Stimulated activated CD4-positive, alpha-beta T cell treated with anti-CD3 and anti-CD28 coated beads, Interleukin-2, amount 100 ng/mL, for 48 hours (primary cell): ENCODE measurements at places on chromosomes 11 and 22.

- DNase-seq: no peak
Measured at GRCh38 chr11:7844986-7845385, 48.2 kb upstream of the OR5P2 start.

DNA sequence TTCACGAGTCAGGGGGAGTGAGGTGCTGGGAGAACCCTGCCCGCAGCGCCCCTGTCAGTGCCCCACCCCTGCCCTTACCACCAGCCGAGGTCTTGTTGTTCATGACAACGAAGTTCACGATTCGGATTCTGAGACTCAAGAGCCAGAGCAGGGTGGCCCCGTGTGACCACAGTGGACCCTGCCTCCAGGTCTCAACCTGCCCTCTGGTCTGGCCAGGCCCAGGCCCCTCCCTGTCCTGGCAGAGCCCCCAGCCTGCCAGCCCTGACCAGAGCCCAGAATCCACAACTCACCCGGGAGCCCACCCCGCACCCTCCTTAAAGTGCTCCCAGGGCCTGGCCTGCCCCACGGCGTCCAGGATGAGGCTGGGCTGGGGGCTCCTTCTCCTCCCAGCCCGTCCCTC is 9.9 kb downstream of the ANO9 start:
- DNase-seq: no peak

- no peak for DNase-seq
Measured at GRCh38 chr11:92473736-92474135, 249.1 kb downstream of the FAT3 start.

- peak; percentile 80 for DNase-seq
Measured at GRCh38 chr22:44625981-44626687, 75.9 kb upstream of the PRR5 start.

DNA sequence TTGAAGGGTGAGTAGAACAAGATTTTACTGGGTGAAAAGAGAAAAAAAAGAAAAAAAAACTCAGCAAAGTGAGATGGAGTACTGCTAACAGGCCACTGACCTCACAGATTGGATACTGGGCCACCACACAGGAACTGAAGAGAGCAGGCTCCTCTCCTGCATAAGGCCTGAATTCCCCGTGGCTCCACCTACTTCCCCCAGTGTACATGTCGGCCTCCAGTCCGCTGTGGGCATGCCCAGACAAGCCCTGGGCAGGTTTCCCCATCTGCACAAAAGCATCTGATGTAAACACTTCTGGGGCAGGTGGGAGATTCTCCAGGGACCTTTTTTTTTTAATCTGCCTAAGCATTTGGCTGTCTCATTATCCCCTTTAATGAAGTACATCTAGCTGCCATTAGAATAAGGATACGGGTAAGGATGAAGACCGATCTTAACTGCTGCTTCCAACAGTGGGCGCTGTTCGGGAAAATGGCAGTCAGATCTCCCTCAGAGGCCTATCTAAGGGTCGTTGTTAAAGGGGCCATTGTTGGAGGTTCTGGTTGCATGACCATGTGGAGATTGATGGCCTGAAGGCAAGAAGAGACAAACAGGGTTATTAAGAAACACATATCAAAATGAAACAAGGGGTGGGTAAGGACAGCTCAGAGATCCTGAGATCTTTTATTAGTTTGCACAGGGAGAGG is 48.5 kb downstream of the MS4A13 start:
- DNase-seq: no peak

DNA sequence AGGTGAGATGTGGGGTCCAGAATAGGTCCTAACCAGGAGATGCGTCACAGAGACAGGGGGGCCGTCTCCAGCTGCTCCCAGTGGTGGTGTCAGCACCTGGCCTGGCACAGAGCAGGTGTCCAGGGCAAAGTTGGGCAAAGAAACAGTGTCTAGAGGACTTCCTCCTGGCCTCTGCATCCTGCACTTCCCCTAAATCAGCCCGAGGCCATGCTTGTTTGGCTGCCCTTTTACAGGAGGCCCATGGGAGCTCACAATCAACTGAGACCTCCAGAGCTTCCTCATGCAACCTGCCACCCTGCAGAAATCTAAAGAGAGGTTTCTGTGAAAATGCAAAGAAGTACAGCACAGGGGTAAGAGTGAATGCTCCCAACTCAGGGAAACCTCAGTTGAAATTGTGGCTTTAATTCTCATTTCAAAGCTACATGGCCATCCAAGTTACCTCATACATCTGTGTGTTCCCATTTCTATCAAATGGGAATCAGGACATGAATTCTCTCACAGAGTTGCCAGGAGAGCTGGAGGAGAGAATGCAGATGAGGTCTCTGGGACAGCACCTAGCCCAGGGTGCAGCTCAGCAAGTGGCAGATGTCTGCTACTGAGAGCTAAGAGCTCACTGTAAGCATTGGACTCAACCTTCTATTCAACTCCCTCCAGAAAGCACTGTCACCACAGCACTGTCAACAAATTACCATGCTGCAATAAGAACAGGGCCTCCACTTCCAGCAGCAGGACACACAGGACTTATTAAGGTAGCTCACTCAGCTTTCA is 32.6 kb downstream of the TCIRG1 start:
- no peak for DNase-seq

GRCh38 chr11:70501051-70501901 is 102.9 kb downstream of the CTTN start:
- no peak for DNase-seq

- DNase-seq: no peak
Measured at GRCh38 chr11:57605028-57605420, 7.5 kb downstream of the SERPING1 start.

GRCh38 chr11:126930091-126930841 is 70.3 kb downstream of the KIRREL3 start:
- DNase-seq: no peak

DNA sequence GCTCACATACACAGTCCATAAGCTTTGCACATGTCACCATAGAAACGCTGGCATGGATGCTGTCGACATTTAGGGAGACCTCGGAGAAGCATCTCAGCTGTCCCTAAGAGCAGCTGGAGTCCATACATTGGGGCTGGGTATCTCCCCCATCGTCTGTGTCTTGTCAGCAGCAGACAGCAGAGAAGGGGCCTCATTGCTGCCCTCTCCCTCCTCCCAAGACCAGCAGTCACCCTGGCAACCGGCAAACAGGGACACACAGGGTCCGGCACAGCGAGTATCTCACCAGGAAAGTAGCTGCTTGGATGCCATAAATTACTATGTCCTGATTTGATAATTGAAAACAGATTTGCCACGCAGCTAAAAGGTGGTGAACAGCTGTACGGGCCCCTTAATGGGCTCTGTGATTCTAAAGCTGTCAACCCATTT is 84.4 kb downstream of the CD44 start:
- DNase-seq: no peak

DNA sequence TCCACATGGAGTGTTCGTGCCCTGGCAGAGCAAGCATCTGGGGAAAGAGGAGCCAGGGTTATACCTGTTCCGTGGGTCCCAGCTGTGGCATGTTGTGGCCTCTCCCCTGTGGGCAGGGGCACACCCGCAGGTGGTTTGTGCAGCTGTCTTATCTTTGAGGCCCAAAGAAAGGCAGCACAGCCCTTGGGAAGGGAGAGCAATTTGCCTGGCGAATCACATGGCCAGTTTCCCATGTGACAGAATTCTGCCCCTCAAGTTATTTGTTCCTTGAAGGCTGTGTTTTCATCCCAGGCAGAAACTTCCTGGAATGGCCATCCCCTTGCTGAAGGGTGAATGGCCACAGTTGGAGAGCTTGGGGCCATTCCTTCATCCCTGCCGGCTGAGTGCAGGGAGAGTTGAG is 16.4 kb upstream of the COX8A start:
- DNase-seq: no peak

GRCh38 chr22:19109198-19110063 is 12.8 kb downstream of the DGCR2 start:
- peak; percentile 19 for DNase-seq

GRCh38 chr11:63944987-63945386 is 6.2 kb downstream of the NAA40 start:
- DNase-seq: no peak

DNA sequence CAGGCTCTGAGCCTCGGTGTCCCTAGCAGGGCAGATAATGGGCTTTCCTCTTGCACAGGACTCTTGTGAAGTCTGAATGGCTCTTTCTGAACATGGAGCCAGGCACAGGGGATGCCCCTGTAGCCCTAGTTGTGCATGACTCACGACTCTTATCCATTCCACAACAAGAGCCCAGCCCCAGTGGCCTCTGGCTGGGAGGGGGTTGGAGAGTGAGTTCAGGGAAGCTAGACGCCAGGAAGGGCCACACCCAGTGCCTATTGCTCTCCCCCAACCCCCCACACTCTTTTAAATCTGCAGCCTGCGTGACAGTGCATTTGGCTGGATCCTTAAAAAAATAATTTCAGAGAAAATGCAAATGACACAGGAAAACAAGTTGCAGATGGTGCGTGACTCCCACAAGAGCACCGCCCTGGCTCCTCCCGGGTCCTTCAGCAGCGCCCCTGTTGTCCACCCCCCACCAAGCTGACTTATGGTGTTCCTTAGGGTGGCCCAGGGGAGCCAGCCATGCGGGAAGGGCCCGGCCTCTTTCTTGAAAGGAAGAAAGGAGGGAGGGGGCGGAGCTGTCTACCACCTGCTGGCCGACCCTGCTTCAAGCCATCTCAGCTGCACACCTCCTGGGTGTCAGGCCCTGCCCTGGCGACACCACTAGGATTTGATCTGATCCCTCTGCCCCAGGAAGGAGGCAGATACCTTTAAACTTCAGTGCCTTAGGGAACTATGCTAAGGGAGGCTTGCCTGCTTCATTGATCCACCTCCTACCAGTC is 74.7 kb downstream of the MN1 start:
- DNase-seq: no peak

GRCh38 chr22:34354071-34354817 is 434.0 kb upstream of the LARGE1 start:
- DNase-seq: no peak

DNA sequence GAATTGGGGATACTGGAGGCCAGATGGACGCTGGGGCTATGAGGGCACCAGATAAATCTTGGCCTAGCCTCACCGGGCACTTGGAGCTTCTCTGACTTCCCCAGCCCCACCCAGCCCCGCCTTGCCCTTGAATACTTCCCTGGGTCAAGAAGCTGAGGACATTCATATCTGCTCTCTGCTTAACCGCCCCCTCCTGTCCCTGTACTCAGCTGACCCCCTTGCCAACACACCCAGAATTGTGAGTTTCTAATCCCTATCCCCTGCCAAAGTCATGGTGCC is 22.0 kb downstream of the FADS3 start:
- DNase-seq: no peak

DNA sequence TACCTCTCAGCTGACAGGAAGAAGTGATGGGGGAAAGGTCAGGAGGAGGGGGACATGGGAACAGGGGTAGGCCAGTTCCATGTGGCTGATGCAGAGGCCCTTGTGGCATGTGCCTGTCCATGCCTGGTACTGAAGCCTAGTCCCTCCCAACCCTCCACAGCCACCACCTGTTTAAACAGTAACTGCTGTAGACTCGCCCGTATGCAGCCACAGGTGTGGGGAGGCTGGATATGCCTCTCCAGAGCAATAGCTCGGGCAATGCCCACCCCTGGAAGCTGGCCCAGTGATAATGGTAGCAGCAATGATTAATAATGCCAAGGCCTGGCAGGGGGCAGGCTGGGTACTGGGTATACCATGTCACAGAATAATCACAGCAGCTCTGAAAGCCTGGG is 2.3 kb downstream of the SMTN start:
- no peak for DNase-seq

DNA sequence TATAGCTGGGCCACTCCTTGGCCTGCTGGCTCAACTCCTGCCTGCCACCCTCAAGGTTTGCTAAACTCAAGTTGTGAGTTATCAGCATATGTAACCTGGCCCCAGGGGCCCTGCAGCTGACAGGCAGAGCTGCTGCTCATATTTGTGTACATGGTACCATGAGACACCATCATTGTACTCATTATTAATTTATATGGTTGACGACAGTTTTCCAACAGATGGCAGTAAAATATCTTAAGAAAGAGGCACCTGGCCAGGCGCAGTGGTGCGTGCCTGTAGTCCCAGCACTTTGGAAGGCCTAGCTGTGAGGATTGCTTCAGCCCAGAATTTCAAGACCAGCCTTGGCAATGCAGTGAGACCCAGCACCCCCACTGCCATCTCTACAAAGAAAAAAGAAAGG is 11.4 kb upstream of the DENND5A start:
- no peak for DNase-seq

DNA sequence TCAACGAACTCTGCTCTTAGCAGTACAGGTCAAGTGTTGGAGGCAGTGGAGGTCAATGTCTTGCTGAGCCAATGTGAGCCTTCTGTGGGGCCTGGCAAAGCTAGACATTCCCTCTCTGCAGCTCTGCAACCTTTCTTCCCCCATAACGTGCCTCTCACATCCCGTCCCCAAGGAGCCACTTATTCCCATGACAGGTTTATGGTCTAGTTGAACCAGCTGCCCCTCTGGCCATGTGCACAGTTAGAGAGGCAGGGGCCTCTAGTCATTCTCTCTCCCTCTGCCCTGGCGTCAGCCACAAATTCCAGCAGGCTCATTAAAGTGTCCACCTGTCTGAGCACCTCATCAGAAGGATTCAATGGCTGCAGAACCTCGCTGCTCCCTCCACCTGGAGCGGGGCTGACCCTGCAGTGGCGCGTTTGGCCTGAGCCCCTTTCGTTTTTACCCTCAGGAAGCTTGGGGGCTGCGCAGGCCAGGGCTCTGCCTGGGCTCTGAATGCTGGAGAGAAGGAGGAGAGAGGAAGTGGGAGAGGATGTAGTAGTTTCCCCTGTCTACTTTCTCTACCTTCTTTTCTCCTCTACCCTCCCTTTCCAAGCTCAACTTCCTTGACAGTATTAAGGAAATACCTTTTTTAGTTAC is 302.1 kb upstream of the B3GAT1 start:
- DNase-seq: no peak

GRCh38 chr22:43851979-43852307 is 10.4 kb downstream of the SULT4A1 start:
- no peak for DNase-seq

- DNase-seq: no peak
Measured at GRCh38 chr11:61914471-61915171, 2.7 kb downstream of the RAB3IL1 start.

DNA sequence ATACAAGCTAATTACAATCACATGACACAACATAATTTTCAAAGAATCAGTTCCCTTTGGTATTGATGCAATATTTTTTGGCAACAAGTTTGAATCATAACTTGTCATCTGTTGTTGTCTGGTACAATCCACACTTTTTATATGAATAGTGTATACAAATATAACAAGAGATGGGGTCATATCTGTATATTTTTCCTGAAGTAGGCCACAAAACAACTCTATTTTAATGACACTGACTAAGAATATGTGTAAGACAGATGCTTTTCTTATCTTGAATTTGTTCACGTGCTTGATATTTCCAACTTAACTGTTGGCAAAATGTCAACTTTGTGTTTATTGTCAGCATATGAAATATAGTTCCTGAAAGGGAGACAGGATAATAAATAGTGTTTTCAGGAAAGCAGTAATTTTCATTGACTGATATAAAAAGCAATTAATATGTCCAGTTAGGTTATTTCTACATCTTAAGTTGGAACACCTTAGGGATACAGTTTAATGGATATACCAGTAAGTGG is 27.9 kb downstream of the NOX4 start:
- DNase-seq: no peak

DNA sequence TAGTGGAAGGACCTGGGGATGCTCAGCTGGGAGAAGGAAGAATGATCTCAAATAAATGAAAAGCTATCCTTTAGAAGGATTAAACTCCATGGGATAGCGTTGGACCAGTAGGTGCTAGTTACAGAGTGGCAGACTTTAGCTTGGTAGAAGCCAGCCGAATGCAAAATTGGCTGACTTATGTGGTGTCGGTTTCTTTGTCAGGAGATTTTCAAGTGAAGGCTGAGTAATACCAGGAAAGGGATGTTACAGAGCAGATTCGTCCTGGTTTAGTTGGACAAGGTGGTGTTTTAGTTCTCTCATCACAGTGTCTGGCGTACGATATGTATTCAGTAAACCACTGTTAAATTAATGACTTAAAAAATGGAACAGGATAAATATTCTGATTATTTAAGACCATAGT is 26.0 kb downstream of the FDX1 start:
- DNase-seq: no peak
